ENCODE measurements at places on chromosomes 4 and X. TPM values are rescaled to one million over a fixed set of nuclear protein-coding genes. Genes with fewer than 3 reads are reported as not detected.

The CITED1 gene
- 0.17 TPM for total RNA-seq

The SCML1 gene
- 5.4 TPM for total RNA-seq

The GIMD1 gene
- total RNA-seq = not detected

The SGMS2 gene
- 33.6 TPM for total RNA-seq

The GBA3 gene
- not detected for total RNA-seq

The AVPR2 gene
- 3.5 TPM for total RNA-seq

The F9 gene
- total RNA-seq = not detected

The BMPR1B gene
- not detected for total RNA-seq

The NUDT10 gene
- under 0.01 TPM for total RNA-seq

The TKTL2 gene
- total RNA-seq = not detected

The DDX53 gene
- not detected for total RNA-seq

The CLTRN gene
- under 0.01 TPM for total RNA-seq

The PNMA6F gene
- not detected for total RNA-seq

The IL1RAPL2 gene
- not detected for total RNA-seq

The FGF2 gene
- 7.9 TPM for total RNA-seq

The SSX3 gene
- not detected for total RNA-seq

The FAM13A gene
- 0.17 TPM for total RNA-seq

The ARHGEF38 gene
- not detected for total RNA-seq

The SYP gene
- 0.17 TPM for total RNA-seq

The NPY1R gene
- total RNA-seq = under 0.01 TPM

The NXT2 gene
- 17.5 TPM for total RNA-seq

The ABLIM2 gene
- total RNA-seq = 1.5 TPM

The SSX1 gene
- not detected for total RNA-seq

The LRIT3 gene
- not detected for total RNA-seq

The TXK gene
- total RNA-seq = 0.09 TPM

The KCND1 gene
- total RNA-seq = 0.22 TPM

The SPOCK3 gene
- 0.09 TPM for total RNA-seq

The NPY5R gene
- not detected for total RNA-seq

The FDCSP gene
- total RNA-seq = not detected

The TKTL1 gene
- total RNA-seq = not detected

The ARHGEF6 gene
- 24.6 TPM for total RNA-seq

The TRAM1L1 gene
- 0.22 TPM for total RNA-seq

The ZNF81 gene
- 4.8 TPM for total RNA-seq

All from dermis lymphatic vessel endothelial cell (primary cell).